CD4-positive, alpha-beta T cell treated with Interleukin-17A for 4 hours (primary cell): ENCODE measurements at places on chromosomes 16 and 17.
A peak's percentile ranks its signal among the peaks of the same experiment; 100 is the strongest.

GRCh38 chr16:11249233-11250061, 6.6 kb downstream of the SOCS1 start:
- no peak for DNase-seq

GRCh38 chr16:88782454-88783390, 2.3 kb downstream of the PIEZO1 start:
- DNase-seq = peak; percentile 79

DNA sequence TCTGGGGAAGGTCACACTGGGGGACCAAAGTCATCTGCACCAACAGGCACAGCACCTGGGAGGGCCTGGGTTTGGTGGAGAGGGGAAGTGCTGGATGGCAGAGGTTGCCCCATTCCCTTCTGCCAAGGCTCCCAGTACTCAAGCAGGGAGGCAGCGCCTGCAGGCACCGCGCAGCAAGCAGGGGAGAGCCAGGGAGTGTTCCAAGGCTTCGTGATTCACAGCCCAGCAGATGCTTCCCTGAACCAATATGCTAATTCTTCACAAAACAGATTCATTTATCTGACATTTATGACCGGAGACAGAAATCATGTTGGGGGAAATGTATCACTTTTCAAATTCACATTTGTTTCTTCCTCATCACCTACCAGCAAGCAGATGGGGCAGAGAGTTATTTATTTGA, 13.4 kb upstream of the CDH5 start:
- no peak for DNase-seq

- no peak for DNase-seq
These were observed 36.5 kb downstream of the DHX38 start for GRCh38 chr16:72129976-72130656.

DNA sequence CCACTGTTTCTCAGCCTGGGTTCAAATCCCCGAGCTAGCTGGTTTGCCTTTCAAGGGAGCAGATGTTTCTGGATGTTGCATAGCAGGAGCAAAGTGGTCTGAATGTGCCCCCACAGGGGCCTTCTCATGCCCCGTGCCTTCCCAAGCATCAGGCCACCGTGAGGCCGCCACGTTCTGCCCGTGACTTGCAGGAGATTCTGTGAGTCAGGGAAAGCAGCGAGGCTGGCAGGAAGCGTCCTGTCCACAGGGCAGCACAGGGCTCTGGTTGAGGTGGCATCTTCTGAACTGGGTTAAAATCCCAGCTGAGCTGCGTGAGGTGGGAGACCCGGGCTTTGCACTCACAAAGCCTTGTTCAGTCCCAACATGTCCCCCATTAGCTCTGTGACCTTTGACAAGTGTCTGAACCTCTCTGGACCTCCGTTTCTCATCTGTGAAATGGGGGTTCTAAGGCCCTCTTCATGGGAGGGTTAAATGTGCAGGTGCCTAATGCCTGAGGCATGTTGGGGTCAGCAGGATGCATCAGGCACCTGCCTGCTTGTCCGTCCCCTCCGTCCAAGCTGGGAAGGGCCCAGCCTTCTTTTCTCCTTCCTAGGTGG, 94.8 kb upstream of the PLCG2 start:
- DNase-seq = no peak

- no peak for DNase-seq
These were observed 9.0 kb upstream of the GGA2 start for GRCh38 chr16:23519282-23519681.

- DNase-seq = no peak
These were observed 267.6 kb downstream of the STX8 start for GRCh38 chr17:9308069-9308468.

- peak; percentile 5 for DNase-seq
These were observed at the start of gene TMEM92 for GRCh38 chr17:50274142-50274896. Gene TMEM92, plus strand, starts transcription at chr17:50274466. Its CDS starts 36 bp downstream, at chr17:50274502.

DNA sequence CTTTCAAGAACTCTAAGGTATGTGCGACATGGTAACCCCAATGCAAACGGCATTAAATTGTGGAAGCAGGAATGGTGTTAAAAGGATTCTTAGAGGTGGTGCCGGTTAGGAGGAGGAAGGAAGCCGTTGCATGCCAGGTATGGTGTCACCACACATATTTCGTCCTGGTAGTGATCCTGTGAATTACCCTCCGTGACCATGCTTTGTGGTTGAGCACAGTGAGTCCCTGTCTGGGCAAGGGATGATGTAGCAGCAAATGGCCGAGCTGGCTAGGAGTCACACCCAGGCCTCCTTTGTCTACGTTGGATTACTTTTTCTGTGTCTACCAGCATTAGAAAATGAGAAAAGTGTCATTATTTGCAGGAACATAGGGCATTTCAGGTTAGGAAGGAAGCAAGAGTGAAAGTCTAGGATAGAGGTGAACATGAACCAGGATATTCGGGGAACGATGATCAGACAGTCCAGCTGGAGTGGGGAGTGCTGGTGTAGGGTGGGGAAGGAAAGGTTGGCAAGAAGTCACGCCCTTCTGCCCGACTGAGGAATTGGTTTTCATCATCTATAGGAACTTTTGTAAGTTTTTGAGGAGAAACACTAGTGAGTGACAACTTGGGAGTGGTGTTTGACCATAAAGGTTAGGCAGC, 123.5 kb downstream of the PRKCA start:
- DNase-seq = no peak

- no peak for DNase-seq
These were observed 74.5 kb downstream of the RAI1 start for GRCh38 chr17:17755715-17756114.

- DNase-seq = no peak
These were observed 242.3 kb upstream of the C16orf82 start for GRCh38 chr16:26824469-26824868.

DNA sequence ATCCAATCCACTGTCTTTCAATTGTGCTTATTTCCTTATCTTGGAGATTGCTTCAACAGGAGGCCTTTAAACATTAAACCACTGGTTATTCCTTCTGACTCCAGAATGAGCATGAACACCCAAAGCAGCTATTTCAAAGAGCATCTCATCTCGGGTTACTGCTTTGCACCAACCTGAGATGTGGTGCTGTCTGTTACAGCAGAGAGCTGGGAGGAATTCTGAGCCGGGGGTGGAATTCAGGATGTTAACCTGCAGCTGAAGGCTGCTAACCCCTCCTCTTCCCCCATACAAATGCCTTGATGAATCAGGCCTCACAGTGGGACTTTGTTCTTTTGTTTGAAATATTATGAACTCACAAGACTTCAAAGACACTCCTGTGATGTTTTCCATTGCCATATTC, 113.1 kb downstream of the SHISA9 start:
- no peak for DNase-seq

DNA sequence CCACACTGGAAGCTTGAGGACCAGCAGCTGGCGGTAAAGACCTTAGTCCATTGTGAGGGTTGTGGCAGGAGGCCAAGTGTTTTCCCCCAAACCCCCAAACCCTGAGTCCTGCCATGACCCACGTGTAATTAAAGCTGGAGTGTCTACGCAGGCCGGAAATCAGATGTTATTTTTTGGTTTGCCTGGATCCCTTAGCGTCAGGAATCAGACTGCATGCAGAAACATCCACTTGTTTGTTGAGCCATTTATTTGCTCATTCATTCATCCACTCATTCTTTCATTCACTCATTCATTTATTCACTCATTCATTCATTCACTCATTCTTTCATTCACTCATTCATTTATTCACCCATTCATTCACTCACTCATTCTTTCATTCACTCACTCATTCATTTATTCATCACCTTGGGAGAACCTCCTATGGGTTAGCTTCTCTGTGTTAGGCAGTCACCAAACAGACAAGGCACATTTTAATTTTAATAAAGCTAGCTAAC, 313.1 kb downstream of the MAF start:
- DNase-seq = no peak

DNA sequence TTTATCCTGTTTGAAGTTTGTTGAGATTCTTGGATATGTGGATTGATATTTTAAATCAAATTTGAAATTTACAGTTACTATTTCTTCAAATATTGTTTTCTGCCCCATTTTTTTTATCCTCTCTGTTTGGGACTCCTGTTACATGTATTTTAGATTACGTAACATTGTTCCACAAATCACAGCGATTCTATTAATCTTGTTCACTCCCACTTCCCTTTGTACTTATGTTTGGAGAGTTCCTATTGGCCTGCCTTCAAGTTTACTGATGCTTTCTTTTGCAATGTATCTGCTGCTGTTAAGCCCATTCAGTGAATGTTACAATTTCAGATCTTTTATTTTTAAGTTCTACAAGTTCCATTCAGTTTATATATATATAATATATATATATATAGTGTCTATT, 288.3 kb upstream of the TNRC6C start:
- no peak for DNase-seq

- peak; percentile 32 for DNase-seq
These were observed 42.3 kb downstream of the ABR start for GRCh38 chr17:1137465-1137894.

- no peak for DNase-seq
These were observed 31.0 kb downstream of the TMEM100 start for GRCh38 chr17:55691666-55692065.

- DNase-seq = no peak
These were observed 57.8 kb downstream of the LMF1 start for GRCh38 chr16:912684-913613.

- no peak for DNase-seq
These were observed 5.6 kb downstream of the PER1 start for GRCh38 chr17:8146381-8147140.

DNA sequence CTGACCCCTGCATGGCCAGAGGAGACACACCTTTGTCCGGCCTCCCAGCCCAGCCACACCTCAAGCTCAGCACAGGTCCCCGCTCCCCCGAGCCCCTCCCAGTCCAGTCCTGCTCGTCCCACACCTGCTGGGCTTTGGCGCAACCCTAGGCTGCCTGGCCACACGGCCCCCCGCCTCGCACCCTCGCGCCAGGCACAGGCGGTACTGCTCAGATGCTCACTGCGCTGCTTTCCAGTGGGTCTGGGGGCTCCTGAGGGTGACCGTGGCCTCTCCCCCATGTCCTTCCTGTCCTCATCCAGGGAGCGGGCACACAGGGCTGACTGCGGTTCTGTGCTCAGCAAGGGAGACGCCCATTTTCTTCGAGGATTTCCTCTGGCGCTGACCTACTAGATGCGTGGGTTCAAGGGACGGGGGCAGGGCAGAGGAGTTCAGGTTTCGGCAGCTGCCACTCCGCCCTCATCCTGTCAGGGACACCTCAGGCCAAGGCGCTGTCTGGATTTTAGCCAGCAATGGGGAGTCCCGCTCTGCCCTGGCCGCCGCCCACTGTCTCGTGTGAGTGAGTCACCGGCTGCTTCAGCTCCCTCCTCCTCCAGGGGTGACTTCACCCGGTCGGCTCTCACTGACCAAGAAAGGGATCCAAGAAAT, 118.0 kb upstream of the ZNF469 start:
- DNase-seq = peak; percentile 59

DNA sequence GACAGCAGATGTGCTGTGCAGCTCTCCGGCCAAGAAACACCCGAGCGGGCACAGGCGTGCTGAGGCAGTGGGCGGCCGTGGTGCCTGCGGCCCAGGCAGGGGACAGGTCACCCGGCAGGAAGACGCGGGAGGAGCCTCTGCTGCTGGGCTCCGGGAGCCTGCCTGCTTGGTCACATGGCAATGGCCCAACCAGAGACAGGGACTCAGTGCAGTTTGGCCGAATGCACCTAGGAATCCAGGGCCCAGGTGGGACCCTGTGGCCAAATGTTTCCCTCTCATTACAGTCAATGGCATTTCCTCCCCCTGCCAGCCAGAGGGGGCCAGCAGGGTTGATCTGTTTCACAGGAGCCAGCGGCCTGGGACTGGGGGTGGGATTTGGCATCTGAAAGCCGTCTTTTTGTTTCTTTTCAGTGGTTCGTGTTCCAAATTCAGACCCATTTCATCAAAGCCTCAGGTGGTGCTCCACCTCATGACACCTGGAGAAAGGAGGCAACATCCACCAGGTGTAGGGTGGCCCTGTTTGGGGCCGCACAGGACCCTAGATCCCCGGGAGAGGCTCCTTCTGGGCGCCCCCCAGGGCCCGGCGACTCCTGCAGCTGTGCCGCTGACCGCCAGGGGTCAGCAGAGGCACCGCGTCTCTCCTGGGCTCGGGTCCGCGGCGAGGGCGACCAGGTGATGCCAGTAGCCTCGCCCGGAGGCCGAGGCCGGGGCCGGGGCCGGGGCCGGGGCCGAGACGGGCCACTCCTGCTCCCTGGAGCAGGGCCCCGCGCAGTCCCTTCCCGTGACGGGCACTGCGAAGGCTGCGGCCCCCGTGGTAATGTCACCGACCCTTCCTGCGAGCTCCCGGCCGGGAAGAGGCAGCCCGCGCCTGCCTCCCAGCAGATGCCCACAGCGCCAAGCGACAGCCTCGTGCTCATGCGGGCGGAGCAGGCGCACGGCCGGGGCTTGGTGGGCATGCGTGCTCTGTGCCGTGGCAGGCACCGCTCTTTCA, 118.5 kb downstream of the C16orf78 start:
- peak; percentile 66 for DNase-seq

- DNase-seq = no peak
These were observed 175.7 kb downstream of the KCNJ2 start for GRCh38 chr17:70345061-70345460.

DNA sequence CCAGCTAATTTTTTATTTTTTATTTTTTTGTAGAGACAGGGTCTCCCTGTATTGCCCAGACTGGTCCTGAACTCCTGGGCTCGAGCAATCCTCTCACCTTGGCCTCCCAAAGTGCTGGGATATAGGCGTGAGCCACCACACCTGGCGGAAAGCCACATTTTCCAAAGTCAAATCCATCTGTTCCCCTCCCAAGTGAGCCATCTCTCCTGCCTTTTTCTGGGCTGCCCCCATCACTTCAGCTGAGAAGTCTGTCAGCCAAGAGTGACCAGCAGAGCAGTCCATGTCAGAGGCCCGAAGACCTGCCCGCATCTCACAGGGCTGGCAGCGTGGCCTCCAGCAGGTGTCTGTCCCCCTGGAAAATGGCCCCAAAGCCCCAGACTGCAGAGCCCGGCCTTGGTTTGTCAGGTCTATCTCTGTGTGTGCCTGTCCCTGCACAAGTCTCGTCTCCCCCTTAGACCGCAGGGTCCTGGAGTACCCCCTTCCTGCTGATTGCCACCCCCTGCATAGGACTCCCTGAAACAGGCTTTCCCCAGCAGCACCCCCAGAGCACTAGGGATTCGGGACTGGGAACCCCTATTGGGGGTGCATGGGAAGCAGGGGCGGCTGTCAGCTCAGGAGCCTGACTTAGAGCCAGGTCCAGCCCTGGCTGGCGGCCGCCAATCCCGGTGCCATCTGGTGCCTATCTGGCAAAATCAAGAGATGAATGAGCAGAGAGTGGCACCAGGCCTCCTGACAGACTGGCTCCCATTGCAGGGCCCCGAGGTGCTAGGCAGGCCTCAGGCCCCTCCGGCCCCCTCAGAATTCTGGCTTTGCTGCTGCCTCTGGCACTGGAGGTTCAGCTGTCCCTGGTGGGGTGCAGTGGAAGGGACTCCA, 7.8 kb downstream of the TTYH2 start:
- DNase-seq = no peak
